ENCODE measurements at places on chromosomes 1 and 21.
A peak's percentile ranks its signal among the peaks of the same experiment; 100 is the strongest.

GRCh38 chr1:193539731-193540459 lies 353.5 kb upstream of the B3GALT2 start:
- DNase-seq = no peak

GRCh38 chr1:50704126-50704525 lies 255.9 kb downstream of the FAF1 start:
- no peak for DNase-seq

- no peak for DNase-seq
Measured at GRCh38 chr1:183569141-183569540, 21.1 kb downstream of the NCF2 start.

GRCh38 chr1:156813750-156814570 lies 2.7 kb downstream of the SH2D2A start:
- no peak for DNase-seq

GRCh38 chr1:18443587-18444520 lies 36.9 kb upstream of the KLHDC7A start:
- no peak for DNase-seq

DNA sequence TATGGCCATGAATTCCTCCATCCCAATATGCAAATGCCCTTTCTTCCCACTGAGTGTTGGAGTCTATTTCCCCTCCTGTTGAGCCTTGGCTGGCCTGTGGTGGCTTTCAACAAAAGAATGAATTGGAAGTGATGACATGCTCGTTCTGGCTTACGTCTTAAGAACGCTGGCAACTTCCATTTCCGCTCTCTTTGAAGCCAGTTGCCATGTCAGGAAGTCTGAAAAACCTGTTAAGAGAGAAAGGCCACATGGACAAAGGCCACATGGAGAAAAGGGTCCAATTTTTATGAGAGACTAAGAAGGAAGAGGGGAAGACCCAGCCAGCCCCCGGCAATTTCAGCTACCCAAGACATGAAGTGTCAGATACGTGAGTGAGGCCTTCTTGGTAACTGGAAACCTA lies 45.6 kb upstream of the GADD45A start:
- no peak for DNase-seq

DNA sequence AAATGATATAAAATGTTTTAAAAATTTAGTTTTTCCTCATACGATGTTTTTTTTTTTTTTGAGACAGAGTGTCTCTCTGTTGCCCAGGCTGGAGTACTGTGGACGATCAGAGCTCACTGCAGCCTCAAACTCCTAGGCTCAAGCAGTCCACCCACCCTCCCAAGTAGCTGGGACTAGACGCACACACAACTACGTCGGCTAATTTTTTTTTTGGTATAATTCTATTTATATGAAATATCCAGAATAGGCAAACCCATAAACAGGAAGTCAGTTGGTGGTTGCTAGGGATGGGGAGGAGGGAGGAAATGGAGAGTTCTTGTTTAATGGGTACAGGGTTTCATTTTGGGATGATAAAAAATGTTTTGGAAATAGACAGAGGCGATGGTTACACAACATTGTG lies 56.5 kb downstream of the WARS2 start:
- DNase-seq = no peak

- DNase-seq = no peak
Measured at GRCh38 chr1:41957568-41957967, 38.8 kb upstream of the HIVEP3 start.

GRCh38 chr1:209752890-209753289 lies 3.0 kb upstream of the TRAF3IP3 start:
- DNase-seq = no peak

DNA sequence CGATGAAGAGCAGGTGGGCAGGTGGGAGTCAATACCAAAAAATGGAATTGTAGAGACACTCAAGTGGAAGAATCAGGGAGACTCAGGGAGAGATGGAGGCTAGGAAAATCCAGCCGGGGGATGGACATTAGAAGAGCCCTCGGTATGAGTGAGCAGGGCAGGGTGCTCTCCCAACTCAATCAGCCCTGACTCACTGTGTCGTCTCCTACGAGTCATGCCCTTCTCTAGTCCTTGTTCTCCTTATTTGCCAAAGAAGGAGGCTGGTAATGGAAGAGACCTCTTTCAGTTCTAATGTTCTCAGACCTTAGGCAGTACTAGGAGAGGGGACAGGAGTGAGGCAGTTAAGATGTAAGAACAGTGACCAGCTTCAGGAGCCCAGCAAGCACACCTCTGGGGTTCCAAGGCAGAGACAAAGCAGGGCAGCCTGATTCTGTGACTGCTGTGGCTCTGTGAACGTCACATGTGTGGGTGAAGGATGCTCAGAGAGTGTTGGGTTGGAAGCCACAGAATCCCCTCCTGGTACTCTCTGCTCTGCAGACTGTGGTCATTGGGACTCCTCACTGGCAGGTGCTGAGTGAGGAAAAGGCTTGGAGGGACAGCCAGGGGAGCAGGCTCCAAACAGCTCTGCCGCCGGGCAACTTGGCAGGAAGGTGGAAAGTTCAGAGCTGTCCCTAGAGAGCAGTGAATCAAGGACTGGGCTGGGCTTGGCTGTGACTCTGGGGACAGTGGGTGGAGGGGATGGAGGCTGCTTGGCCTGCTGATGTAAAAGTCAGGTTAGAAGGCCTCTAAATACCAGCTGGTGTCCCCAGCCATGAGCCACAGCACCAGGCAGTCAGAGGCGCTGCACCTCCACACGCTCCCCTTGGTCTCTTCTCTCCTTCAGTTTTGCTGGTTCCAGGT lies 11.1 kb upstream of the GJA5 start:
- no peak for DNase-seq

DNA sequence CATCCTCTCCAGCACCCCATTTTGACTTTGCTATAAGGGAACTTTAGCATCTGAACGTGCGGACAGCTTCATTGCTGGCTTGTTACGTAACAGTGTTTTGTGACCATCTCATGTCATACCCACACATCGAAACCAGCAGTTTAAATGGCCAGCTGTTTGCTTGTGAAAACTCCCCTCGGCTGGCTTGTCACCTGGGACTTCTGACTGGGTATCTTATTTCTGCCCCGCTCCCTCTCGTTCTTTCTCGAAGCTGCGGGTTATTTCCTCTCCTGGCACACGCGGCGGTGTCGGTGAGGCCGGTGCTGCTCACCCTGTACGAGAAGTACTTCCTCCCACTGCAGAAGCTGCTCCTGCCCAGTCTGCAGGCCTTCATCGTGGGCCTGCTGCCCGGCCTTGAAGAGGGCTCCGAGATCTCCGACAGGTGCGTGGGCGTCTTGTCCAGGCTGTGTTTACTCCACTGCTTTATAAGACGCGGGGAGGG lies 43.5 kb downstream of the DOP1B start:
- no peak for DNase-seq

DNA sequence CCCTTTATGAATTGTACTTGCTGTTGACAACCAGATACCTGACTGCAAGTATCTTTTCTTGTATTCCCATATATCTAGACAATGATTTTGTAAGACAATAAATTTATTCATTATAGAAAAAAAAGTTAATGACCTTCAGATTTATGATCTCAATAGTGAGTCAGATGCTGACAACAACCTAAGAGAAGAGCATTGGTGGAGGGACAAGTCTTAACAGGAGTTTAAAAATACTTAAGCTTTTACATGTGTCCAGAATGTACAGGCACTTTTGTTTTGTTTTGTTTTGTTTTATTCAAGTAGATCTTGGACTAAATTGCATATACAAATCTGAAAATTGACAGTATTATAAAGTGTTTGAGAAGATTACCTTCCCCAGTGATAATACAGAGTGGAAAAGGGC lies 1544.6 kb upstream of the B3GALT2 start:
- DNase-seq = no peak

- no peak for DNase-seq
Measured at GRCh38 chr1:63435161-63435560, 67.7 kb downstream of the ALG6 start.

DNA sequence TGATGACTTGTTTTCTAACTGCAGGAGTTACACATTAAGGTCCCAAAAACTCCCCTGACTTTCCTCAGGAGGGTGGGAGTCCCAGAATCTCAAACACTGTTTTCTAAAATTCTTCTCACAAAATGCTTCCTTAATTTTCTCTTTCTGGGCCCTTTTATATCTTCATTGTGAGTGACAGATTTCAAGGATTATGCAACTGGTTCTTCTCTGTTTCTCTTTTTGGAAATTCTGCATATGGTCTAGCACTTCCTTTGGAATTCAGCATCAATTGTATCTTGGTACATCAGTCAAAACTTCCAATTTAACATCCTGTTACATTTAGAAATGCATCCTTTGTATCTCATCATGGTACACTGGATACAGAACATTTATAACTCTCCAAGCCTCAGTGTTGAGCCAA lies 59.7 kb downstream of the LMO4 start:
- no peak for DNase-seq

DNA sequence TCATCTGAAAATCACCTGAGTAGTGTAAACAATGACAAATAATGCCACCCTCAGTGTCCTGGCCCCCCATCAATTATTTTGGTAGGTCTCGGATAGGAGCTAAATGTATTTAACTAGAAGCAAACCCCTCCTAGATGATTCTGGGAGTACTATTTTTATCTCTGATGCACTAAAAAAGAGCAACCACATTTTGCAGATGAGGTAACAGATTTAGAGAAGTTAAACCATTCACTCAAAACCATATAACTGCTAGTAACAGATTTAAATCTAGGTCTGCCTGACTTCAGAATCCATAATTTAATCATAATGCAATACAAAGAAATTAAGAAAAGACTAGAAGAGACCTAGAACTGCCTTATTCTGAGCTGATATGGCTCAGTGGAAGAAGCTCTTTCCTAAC lies 17.3 kb upstream of the PTCH2 start:
- DNase-seq = no peak

DNA sequence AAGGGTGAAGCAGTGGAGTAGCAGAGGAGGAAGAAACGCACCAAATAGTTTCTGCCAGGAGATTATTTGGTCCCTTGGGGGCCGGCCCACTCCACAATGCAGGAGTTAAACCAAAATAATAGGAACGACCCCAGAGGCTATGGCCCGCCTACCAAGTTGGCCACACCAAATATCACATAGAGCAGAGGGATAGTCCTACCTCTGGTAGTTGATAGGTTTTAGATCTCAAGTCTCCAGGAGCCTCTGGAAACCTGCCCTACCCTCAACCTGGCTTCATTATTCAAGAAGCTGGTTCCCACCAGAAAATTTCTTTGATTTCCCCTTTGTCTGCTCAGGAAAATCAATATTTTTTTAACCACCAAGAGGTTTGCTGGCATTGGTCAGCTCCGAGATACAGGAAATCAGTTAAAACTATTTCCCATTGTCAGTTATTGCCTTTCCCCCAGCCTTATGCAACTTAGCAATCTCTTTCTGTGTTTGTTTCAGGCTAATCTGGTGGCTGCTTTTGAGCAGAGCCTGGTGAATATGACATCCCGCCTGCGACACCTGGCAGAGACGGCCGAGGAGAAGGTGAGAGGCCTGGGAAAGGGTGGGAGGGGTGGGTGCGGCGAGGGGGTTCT lies 35.5 kb upstream of the IPO9 start:
- DNase-seq = no peak

DNA sequence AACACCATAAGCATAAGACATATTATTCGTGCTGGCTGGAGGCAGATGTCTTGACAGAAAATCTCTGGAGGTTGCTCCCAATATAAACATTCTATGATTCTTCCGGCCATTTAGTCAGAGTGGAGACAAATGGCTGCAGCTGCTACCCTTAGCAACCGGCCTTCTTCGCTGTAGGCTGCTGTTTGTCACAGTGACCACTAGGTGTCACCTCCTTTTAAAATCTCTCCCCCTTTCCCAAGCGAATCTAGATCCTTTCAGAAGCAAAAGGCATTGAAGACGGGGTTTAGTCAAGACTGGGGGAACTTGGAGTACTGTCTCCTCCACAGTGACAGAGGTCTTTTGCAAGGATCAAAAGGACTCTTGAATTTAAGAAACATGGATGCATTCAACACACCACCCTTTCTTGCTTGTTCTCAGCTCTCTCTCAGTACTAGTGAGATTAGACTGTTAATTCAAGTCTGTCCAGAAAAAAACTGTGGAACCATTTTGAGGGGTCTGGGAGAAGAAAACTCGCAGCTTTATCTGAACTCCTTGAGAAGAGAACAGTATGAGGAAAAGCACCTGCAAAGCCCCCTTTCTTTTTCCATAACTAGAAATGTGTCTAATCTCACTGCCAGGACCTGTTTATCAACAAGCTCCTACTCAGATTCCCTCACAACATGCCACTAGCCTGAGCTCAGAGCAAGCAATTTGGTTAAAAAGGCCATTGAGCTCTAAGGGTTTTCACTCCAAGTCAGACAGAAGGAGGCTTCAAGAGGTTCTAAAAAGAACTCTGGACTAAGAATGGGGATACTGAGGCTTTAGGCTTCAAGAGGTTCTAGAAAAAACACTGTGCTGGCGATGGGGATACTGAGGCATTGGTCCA lies 408.3 kb upstream of the PLXNA2 start:
- DNase-seq = peak; percentile 57

DNA sequence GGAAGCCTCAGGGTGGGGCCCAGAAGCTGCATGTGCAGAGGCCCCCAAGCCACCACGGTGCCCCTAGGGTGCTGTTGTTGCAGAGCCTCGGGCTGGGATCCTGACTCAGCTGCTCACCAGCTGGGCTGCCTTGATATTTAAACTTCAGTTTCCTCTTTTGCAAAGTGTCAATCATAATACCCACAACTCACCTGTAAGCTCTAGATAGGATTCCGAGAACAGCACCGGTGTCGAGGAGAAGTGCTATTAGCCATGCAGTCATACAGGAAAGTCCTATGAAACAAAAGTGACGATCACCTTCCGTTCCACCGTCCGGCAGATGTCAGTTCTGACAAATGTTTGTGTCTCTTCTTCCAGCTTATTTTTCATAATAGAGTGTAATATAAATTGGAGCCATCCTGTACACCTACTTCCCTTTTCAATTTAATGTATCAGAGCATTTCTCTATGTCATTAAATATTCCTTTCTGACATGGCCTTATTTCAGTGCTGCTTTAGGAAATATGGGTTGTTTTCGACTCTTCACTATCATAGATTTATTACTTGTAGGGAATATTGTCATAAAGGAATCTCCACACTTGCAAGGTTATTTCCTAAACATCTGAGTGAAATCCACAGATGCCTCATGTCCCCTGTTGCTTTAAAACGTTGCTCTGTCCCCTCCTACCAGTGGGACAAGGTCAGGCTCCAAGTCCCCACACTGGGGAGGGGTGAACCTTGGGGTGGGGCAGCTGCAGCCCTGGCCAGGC lies 100.8 kb downstream of the SIK1 start:
- no peak for DNase-seq

DNA sequence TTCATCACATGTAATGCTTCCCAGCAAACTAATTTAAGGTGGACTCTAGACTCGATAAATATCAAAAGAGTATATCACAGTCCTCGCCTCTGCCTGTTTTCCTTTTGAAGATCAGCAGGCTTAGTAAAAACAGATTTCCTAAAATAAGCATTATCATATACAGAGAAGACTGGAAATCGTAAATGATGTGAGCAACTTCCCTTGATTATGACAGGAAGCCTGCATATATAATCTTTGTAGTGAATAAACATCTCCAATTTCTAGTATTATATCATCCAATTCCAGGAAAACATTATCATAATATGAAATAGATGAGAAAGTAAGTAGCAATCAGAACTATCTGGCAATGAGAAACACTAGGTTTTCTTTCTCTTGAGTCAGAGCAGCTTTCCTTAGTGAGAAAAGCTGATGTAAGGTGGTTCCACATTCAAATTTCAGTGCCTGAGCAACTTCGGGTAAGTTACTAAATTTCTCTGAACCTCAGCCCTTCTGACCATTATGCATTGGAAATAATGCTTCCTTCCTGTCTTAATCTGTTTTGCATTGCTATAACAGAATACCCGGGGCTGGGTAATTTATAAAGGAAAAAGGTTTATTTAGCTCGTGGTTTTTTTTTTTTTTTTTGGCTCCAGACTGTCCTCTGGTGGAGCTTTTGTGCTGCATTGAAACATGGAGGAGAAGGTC lies 12.6 kb upstream of the POU2F1 start:
- no peak for DNase-seq

- no peak for DNase-seq
Measured at GRCh38 chr1:161259765-161260164, 1.2 kb downstream of the PCP4L1 start.
